ENCODE measurements at places on chromosomes 13 and 19.

GRCh38 chr13:33139184-33139583 is 123.0 kb downstream of the KL start:
- DNase-seq: no peak

DNA sequence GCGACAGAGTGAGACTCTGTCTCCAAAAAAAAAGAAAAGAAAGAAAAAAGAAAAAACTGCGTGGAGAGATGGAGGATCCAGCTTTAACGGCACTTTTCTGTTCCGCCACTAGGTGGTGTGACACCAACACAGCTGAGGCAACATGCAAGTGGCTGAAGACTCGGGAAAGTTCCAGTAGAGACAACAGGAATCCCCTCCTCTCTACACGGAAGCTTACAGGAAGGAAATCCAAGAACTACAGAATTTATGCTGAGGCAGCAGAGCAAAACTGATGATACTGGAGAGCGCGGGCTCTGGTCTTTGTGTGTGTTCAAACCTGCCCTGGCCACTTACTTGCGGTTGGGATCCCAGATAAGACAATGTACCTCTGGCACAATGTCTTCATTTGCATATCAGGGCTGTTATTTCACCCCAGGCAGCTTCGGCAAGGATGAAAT is 9.9 kb downstream of the RANBP3 start:
- peak; percentile 78 for DNase-seq

DNA sequence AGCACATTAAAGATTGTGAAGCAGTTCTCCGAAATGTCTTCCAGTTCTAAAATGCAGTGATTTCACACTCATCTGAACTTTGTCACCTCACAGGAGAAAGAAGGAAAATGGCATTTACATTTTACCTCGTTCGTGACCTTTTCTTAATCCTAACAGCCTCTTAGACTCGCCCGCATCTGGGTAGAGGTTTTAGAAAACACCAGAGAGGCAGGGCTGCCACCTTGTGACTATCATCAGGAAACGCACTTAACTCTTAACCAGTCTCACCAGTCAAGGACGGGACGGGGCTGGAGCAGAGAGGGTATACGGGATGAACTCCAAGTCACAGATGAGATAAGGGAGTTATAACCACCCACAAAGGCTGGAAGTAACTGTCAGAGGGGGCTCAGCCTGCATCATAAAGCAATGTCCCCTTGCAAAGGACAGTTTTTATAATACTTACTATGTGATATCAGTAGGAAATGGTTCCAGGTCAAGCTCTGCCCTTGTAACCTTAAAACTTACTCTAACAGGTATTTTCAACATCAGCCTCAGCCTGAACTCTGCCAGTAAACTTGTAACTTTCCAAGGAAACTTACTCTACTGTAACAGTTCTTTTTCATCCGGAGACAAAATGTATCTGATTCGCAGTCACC is 8.6 kb upstream of the CEACAM6 start:
- DNase-seq: peak; percentile 60

DNA sequence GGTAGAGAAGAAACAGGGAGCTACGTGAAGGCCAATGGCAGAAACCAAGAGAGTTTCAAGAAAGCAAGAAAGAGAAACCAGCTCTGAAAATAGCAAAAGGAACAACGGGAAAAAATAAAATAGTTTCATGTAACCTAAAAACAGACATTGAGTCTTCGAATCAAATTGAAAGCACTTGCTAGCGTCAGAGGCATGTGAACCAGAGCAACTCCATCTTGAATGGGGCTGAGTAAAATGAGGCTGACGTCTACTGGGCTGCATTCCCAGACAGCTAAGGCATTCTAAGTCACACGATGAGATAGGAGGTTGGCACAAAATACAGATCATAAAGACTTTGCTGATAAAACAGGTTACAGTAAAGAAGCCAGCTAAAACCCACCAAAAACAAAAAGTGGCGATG is 7.3 kb upstream of the PMIS2 start:
- no peak for DNase-seq

DNA sequence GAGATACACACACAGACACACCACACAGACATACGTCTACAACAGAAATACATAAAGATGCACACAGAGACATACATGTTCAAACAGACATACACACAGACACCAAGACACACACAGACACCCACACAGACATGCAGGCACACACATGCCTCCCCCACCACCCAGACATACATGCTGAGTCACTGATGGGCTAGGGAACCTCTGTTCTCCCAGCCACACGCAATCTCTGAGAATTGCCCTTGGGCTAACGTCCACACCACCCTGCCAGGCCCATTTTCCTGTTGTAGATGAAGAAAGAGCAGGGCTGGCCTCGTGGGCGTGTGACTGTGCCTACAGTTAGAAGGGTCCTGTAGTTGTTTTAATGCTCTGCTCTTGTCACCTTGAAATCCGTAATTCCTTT is 261.9 kb downstream of the KCNRG start:
- no peak for DNase-seq

DNA sequence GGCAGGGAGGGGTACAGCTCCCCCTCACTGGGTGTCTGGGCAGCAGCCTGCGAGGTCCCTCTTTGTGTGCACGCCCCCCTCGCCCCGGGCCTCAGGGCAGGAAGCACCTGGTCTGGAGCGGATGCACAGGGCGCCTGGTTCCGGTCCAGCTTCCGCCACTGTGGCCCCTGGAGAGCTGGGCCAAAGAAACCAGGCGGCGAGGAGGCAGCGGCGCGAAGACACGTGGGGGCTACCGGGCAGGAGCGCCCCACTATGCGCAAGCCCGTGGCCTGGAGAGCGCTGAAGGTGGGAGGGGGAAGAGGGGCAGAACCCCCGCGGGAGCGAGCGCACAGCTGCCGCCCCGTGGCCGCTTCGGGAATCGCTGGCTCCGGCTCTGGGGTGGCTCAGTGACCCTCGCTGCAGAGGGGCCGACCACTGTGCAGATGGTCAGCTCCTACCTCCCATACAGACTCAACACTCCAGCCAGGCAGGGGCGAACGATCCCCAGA is 1.7 kb upstream of the LYL1 start:
- peak; percentile 79 for DNase-seq

GRCh38 chr13:78161266-78161665 is 242.6 kb upstream of the EDNRB start:
- no peak for DNase-seq

GRCh38 chr19:32581705-32582179 is 752 bp downstream of the PDCD5 start:
- DNase-seq: no peak

GRCh38 chr13:24763596-24764275 is at the start of gene RNF17:
RNF17 (plus strand) TSS chr13:24764169; CDS start chr13:24764204, 35 bp downstream.
- DNase-seq: no peak

GRCh38 chr13:48526286-48526685 is 6.6 kb downstream of the RCBTB2 start:
- no peak for DNase-seq

- DNase-seq: no peak
Measured at GRCh38 chr13:52344108-52344507, 61.9 kb downstream of the THSD1 start.

DNA sequence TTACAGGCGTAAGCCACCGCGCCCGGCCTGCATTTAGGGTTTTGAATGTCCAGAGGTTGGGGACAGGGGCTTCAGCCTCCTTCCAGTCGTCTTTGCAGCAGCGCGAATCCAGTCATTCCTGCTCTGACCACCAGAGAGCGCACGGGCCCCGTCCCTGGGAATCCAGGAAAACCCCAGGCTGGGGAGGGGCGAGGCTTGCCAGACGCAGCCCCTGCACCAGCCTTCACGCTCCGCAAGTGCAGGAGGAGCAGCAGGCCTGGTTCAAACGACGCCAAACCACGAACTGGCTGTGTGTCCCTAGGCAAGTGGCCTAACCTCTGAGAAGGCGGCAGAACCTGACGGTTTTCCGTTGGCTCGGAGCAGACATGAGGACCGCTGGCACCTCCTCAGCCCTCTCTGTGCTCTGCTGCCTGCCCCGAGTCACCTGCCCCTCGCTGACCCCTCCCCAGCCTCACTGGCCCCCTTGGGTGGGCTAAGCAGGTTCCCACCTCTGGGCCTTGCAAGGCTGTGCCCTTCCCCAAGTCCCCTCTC is 2.0 kb upstream of the RNF126 start:
- peak; percentile 88 for DNase-seq

DNA sequence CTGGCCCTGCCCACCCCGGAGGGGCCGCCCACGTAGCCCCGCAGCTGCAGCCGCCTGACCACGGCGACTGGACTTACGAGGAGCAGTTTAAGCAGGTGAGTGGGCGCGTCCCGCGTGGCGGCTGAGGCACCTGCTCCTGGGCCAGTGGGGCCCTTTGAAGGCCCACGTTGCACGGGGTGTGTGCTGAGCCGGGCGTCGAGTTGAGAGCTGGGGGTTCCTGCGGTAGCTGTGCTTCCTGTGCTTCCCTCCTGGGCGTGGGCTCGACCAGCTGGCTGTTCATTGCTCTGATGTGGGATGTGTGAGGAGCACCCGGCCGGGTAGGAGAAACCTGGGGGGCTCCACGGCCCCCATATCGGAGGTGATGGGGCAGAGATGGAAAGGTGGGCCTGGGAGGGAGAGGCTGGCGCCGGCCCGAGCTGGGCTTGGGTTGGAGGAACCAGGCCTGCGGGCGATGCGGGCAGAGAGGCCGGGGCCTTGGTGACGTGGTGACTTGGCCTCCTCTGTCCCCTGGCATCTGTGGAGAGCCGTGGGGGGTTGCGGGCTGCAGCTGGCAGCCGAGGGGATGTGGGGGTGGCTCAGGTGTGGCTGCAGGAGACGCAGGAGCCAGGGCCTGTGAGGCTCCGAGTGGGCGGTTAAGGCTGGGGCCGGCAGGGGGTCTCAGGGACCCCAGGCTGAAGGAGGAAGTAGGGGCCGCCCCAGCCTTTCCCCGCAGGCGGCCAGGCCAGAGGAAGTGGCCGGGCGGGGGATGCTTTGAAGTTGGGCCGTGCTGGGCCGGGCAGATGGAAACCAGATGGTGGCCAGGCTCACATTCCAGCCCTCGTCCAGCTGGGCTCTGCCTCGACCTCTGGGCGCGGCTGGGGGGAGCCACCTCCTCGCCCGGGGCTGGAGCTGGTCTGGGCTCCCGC is 7.1 kb downstream of the ARID3A start:
- peak; percentile 73 for DNase-seq

- no peak for DNase-seq
Measured at GRCh38 chr19:51025809-51026553, 435 bp downstream of the KLK11 start.

DNA sequence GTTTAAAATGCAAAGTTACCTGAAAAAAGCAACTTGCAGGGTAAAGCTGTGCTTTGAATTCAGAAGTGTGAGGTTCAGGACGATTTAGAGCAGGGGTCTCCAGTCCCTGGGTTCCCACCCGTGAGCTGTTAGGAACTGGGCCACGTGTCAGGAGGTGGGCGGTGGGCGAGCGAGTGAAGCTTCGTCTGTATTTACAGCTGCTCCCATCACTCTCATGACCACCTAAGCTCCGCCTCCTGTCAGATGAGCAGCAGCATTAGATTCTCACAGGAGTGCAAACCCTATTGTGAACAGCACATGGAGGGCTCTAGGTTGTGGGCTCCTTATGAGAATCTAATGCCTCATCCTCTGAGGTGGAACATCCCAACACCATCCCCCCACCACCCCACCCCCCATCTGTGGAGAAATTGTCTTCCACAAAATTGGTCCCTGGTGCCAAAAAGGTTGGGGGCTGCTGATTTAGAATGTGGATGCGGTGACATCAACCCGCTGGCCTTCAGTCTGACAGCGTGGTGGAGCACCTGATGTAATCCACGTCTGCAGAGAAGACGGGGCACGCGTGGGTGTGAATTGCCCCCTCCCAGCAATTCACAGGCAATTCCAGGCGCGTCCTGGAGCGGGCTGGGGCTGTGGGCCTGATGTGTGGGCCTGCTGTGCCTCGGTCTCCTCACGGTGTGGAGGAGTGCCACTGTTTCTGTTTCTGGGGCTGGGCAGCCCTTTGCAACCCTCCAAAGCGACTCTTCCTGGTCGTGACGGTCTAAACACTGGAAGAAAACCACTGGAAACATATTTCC is 214.0 kb upstream of the SOX1 start:
- DNase-seq: no peak

DNA sequence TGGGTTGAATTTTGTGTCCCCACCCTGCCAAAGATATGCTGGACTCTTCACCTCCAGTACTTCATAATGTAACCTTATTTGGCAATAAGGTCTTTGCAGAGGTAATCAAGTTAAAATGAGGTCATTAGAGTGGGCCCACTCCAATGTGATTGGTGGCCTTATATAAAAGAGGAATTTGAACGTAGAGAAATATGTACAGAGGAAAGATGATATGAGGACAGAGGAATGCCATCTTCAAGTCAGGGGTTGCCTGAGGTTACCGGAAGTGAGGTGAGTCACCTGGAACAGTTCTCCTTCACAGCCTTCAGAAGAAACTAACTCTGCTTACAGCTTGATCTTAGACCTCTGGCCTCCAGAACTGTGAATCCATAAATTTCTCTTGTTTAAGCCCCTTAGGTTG is 69.9 kb downstream of the GPC5 start:
- DNase-seq: no peak

DNA sequence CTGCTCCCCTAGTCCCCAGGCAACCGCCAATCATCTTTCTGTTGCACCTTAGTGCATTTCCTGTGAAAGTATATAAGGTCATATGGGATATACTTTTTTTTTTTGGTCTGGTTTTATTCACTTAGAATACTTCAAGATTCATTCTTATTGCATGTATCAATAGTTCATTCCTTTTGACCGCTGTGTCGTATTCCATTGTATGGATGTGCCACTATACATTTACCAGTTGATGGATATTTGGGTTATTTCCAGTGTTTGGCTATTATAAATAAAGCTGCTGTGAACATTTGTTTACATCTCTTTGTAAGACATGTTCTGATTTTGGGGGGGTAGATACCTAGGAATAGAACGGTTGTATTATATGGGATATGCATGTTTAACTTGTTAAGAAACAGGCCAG is 9.9 kb upstream of the UBA2 start:
- no peak for DNase-seq

GRCh38 chr19:51565583-51565982 is 5.5 kb upstream of the ZNF175 start:
- DNase-seq: no peak

GRCh38 chr19:49534632-49535385 is 7.0 kb downstream of the RCN3 start:
- DNase-seq: peak; percentile 39

DNA sequence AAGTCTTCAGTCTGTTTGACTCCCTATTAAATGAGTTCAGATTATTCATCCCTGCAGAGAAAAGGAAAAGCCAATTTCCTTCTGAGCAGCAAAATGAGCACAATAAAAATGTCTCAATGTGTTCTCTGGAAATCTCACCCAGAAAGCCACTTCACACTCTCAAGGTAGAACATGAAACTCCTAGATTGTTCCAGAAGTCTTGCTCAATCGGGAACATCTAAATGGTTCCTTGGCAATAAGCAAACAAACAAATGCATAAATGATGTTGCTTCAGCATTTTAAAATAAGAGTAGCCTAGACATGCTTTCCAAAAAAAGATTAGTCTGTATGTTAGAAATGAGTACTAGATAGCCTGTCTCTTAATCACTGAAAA is 59.7 kb upstream of the TNFRSF19 start:
- no peak for DNase-seq

GRCh38 chr13:106143392-106143791 is 392.1 kb downstream of the EFNB2 start:
- DNase-seq: no peak

DNA sequence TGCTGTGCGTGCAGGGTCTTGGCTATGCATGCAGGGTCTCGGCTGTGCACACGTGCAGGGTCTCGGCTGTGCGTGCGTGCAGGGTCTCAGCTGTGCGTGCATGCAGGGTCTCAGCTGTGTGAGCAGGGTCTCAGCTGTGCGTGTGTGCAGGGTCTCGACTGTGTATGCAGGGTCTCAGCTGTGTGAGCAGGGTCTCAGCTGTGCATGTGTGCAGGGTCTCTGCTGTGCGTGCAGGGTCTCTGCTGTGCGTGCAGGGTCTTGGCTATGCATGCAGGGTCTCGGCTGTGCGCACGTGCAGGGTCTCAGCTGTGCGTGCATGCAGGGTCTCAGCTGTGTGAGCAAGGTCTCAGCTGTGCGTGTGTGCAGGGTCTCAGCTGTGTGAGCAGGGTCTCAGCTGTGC is 42.5 kb downstream of the RAB20 start:
- no peak for DNase-seq
